Osteocyte (in vitro differentiated cells): ENCODE measurements at places on chromosomes 3 and 15.

GRCh38 chr3:145903472-145904013, 257.4 kb downstream of the PLOD2 start:
- DNase-seq = no peak

- no peak for DNase-seq
These were observed 8.2 kb downstream of the XYLB start for GRCh38 chr3:38354588-38355330.

DNA sequence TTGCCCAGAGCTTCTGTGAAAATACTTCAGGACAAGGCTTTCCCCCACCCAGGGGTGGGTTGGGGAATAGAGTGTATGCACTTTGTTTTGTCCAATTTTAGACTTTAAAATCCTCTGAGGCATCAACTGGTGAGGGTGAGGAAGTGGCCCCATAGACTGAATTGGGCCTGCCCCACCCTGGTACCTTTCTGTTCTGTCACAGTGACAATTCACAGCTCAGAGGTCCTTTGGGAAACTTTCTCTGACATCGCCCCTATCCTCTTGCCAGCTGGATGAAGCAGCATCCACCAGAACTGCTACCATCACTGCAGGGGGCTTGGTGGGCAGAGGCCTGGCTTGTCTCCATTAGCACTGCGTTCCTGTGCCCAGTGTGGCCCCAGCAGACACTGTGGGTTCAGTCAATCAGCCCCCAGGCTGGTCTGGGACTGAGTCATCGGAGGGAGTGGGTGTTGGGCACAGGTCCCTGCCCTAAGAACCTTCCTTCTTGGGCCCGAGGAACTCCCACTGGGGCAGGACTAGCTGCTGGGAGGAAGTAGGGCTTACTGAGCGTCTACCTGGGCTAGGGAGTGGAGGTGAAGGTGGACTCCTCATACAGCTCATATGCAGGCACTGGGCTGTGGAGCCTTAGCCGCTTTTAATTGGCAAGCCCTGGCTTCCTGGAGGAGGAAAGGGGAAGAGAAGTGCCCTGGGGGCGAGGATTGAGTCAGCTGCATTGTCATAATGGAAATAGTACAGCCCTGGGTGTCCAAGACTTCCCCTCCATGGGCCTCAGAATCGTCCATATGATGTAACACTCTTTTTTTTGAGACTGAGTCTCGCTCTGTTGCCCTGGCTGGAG, 1.5 kb upstream of the PPM1M start:
- DNase-seq = no peak

DNA sequence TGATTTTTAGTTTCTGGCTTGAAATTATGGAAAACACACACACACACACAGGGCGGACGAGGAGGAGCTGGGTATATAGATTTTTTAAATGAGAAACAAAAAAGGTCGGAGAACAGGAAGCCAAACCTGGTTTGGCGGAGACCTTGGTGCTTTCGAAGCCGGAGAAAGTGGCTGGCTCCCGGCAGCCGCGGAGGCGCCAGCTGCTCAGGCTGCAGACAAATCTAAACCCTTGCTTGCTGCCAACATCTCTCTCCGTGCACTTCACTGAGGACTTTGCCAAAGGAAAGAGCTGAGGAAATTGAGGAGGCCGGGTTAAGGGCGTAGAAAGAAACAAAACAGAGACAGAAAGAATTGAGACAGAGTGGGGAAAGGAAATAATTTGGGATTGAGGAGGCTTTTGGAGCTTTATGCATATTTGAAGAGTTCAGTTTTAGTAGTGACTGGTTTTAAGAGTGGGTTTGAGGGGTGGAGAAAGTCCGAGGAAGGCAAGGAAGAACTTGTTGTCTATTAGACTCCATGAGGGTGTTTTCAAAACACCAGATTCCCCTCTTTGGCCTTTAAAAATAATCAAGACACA, 2.2 kb downstream of the ZIC1 start:
- DNase-seq = no peak

GRCh38 chr15:62306851-62307504, 141.9 kb upstream of the C2CD4B start:
- no peak for DNase-seq

- DNase-seq = no peak
These were observed 11.7 kb upstream of the UTS2B start for GRCh38 chr3:191342006-191342405.

GRCh38 chr3:11613319-11613718, 30.4 kb downstream of the VGLL4 start:
- DNase-seq = no peak

DNA sequence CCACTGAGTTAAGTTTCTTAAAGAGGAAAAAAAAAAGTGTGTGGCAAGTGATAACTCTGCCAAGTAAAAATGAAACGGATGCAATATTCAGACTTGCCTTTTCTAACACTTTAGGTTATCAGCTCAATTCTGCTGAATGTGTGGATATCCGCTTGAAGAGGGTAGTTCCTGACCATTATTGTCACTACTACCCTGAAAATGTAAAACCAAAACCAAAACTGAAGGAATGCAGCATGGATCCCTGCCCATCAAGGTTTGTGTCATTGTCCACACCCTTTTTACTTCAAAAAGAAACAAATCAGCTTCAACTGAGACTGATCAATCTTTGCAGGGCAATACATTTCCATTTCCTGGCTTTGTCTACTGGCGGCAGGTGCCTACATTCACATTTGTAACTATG, 236.1 kb downstream of the ADAMTSL3 start:
- no peak for DNase-seq

- no peak for DNase-seq
These were observed 13.4 kb upstream of the DGKG start for GRCh38 chr3:186375443-186375842.

- DNase-seq = no peak
These were observed 34.7 kb downstream of the PEX5L start for GRCh38 chr3:180002006-180002405.

DNA sequence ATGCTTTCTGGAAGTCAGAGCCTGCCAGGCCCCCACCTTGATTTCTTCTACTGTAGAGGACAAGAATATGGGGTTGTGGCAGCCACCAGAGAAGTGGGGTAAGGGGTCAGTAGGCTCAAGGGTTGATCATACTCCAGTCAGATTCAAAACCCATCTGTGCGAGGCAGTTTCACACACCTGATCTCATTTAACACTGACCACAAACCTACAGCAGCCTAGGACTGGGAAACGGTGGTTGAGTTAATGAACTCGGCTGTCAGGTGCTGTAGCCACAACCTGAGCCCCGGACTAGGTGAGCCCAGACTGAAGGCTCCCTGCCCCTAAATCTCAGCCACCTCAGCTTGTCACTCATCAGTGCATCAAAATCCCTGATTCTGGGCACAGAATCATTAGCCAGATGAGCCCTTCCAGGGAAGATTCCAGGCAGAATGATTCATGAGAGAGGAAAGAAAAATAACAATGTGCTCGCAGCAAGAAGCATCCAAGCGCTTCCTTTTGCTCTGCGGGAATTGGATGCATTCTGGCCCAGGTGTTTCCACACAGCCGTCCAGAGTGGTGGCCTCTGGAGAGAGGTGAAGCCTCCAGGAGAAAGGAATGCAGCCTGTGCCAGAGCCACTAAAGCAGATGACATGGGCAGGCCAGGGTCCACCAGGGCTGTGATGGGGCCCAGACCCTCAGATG, 102.1 kb downstream of the SRGAP3 start:
- DNase-seq = no peak

DNA sequence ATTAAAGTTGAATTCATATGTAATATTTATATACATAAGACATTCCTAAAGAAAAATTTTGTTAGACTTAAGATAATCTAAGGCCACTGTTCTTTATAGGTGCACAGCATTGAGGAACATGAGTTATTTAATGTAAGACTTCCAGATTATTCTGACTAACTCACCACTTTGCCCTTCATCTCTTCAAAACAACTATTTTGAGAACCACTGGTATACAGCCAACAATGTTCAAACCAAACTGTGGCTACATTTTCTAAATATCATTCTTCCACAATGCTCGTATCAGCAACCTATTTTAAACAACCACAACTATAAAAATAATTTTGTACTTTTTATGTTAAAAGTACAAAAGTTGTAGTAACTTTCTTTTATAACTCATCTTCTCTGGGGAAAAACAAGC, 199.8 kb upstream of the ALCAM start:
- no peak for DNase-seq

- DNase-seq = no peak
These were observed 73.0 kb upstream of the FRMD4B start for GRCh38 chr3:69458803-69459365.

DNA sequence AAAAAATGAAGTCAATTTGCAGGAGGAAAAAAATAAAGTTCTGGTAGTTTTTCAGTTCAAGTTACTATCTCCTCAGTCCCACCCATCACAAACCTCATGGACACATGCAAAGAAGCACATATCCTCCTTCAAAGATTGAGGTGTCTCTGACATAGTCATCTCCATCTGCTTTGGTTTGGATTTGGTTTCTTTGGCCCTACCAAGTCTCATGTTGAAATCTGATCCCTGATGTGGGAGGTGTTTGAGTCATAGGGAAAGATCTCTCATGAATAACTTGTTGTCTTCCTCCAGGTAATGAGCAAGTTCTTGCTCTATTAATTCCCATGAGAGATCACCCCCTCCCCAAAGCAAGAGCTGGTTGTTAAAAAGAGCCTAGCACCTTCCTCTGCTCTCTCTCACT, 446.8 kb downstream of the IGSF11 start:
- no peak for DNase-seq

DNA sequence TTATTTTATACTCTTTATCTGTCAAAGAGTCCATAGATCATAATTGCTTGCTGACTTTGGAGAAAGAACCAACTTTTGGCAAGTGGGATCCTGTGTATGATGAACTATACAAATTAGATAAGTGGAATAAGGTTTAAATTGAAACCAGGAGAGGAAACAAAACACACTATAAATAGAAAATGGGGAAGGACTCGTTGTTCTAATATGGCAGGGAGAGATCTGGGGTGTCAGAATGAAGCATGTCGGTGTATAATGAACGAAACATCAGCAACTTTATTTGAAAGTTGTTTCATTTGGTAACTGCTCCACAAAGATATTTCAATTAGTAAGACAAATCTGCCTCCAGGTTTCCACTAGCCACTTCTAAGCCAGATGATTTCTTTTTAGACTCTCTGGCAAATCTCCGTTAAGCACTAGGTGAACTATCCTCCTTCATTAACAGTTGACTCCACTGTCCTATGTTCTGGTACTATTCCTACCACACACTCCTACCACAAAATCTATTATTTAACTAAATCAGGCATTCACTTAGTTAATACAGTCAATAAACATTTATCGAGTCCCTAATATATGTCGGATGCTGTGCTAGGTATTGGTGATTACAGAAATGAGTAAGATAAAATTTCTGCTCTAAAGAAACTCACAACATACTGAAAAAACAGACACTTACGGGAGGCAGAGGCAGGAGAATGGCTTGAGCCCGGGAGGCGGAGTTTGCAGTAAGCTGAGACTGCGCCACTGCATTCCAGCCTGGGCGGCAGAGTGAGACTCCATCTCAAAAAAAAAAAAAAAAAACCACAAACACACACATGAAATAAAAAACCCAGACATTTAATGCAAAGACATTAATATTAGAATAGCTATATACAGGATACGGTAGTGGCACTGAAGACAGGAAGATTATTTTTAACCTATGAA, 20.1 kb downstream of the SLC15A2 start:
- DNase-seq = no peak

GRCh38 chr3:19295208-19295607, 146.9 kb downstream of the KCNH8 start:
- DNase-seq = no peak

GRCh38 chr3:58899953-58900298, 149.9 kb downstream of the CFAP20DC start:
- no peak for DNase-seq

- DNase-seq = no peak
These were observed 91.1 kb upstream of the KLF13 start for GRCh38 chr15:31235311-31236183.

DNA sequence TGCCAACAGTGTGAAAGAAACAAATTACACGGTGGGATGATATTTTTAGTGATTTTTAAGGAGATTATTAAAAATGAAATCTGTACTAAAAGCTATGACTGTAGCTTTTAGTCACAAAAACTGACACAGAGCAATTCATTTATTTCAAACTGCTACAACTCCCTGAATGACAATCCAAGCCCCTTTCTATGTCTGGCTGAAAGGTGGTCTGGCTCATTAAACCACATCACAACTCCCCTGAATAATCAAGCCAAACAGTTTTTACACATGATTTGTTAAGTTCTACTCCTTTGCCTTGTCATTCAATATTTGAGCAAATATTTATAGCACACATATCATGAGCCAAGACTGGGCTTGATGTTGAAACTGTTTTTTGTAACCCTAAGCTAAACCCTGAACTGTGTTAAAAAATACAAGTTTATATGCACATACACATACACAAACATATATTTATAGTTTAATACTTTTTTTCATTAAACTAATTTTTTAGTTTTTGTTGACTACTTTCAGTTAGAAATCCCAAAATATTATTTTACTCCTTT, 125.5 kb downstream of the RBMS3 start:
- no peak for DNase-seq

- no peak for DNase-seq
These were observed 831.0 kb downstream of the TUSC7 start for GRCh38 chr3:117540597-117540996.

DNA sequence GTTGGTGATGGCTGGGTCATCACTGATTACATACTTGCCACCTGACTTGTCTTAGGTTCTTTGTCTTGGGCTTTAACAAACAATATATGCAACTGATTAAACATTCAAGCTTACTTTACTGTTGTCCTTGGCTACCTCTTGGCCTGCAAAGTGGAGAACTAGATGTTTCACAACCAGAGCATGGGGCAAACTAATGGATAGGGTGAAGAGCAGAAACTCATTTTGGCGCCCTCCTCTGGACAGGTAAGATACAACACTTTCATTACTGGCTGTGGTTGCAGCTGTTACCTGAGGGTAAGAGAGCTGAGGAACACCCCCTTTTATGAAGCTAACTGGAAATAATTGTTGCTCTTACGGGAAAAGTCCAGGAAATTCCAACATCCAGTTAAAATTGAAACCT, 262.1 kb downstream of the NAALADL2 start:
- DNase-seq = no peak

- DNase-seq = no peak
These were observed 543.7 kb upstream of the ADAMTS9 start for GRCh38 chr3:65231544-65231943.

DNA sequence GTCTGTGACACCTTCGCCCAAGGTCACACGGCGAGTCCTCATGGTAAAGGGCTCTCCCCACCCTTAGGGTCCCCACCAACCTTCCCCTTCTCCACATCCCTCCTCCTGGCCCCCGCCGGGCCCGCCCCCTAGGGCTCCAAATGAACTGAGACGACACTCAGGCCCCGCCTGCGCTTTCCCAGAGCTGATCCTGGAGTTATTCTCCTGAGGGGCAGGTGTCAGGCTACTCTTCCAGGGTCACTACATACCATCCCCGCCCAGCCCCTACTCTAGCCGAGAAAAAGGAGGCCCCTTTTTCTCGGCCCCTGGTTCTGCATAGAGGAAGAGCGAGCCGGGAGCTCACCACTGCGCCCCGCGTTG, 292 bp downstream of the USP4 start:
- peak; percentile 84 for DNase-seq
